Activated CD8-positive, alpha-beta memory T cell treated with anti-CD3 and anti-CD28 coated beads for 1 hour (primary cell): ENCODE measurements at places on chromosomes 16 and 17.

GRCh38 chr16:81973737-81974136, 37.5 kb downstream of the SDR42E1 start:
- no peak for DNase-seq

DNA sequence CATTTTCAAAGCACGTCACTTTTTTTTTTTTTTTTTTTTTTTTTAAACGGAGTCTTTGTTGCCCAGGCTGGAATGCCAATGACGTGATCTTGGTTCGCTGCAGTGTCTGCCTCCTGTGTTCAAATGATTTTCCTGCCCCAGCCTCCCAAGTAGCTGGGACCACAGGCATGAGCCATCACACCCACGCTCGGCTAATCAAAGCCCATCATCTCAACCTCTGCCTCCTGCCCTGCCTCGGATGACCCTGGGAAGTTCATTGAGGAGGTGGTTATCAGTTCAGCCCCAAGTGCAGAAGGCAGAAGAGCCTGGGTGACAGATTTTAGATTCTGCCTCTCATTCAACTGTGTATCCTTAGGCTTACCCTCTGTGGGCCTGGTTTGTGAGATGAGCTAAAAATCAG, 484.9 kb upstream of the EEF2KMT start:
- no peak for DNase-seq

DNA sequence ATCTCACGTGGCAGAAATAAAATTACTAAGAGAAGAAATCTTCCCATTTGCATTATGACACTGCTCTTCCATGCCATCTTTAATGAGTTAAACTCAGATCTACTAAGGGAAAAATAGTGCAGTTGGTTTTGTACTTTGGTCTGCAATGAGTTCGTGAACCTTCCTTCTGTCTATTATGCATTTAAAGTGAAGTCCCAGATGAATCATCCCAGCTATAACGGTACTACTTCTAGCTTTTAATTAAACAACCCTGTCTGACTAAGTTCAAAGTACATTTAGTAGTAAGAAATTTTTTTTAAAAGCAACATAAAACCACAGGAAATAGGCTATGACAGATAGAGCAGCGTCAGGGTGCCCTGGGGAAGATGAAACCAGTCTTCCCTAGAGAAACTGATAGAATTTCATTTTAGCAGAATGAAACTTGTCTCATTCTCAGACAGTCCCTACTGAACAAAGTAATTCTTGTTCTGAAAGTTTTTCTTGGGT, 1.8 kb downstream of the TMIGD1 start:
- no peak for DNase-seq

DNA sequence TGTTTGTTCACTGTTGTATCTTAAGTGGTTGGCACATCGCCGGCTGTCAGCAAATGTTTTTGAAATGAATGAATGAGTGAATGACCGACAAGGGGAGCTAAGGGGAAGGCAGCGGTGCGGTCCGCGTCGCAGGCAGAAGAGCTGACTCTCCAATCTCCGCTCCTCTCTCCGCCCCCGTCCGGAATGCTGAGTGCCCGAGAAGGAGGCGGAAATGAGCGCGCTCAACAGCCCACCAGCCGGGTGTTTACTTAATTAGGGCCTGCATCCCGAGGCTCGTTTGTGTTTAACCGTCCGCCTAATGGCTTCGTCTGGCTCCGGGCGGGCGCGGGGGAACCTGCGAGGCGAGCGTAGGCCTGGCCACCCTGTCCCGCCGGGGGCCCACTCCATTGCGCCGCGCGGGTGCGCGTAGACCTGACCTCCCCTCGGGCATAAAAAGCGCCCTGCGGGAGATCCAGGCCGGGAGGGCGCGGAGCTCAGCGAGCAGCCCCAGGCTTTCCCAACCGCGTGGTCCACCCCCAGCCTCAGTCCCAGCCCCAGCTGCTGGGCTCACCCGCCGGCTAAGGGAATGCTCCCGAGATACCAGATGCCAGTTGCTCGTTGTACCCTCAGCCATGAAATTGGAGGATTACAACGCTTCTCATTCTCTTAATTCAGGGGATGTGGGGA, 2.5 kb upstream of the CDH3 start:
- no peak for DNase-seq
